ENCODE measurements at places on chromosomes 16 and 17.

GRCh38 chr16:89909777-89910716 lies 8.6 kb upstream of the MC1R start:
- peak; percentile 82 for DNase-seq

DNA sequence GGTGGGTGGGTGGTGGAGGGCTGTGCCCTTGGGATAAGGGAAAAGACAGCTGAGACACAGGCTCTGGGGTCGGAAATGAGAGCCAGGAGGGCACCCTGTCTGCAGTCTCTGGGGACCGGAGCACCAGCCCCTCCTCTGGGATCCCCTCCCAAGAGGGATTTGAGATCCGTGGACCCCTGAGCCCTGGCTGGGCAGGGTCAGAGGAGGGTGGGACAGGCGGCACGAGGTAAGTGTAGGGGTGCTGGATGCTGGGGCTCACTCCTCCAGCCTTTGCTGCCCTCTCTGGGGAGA lies 425 bp downstream of the SGSH start:
- DNase-seq: no peak

- DNase-seq: no peak
These were observed 9.0 kb downstream of the DNAAF8 start for GRCh38 chr16:4743226-4743878.

- no peak for DNase-seq
These were observed 356.4 kb upstream of the TOM1L1 start for GRCh38 chr17:54544249-54544648.

- DNase-seq: no peak
These were observed 7.7 kb downstream of the MED9 start for GRCh38 chr17:17484451-17484899.

Measured in K562 (cell line).